ENCODE measurements at places on chromosomes 4 and X. TPM values are rescaled to one million over a fixed set of nuclear protein-coding genes. Genes with fewer than 3 reads are reported as not detected.

HPSE gene
- total RNA-seq, result 18.4 TPM

PPEF1 gene
- total RNA-seq, result not detected

DNA sequence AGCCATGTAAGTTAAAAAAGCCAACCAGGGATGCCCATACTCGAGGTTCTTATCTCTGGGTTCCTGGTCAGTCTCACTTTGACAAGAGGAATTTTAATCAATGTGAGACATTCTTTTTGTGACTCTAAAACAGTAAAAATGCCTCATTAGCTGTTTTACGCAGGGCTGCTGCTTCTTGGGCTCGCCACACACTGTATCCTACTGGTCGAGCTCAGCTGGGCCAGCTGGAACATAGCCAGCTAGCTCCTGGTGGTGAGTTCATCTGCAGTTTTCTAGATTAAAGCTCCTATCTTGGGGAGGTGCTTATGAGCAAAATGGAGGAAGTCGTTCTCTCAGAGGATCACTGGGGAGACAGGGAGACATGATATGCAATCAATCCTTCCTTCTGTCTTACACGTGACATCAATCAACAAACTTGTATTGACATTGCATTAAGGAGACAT is 55.9 kb upstream of the LEF1 start:
- no peak for DNase-seq

GRCh38 chrX:97556359-97556758 is 672.7 kb downstream of the RPA4 start:
- DNase-seq, result no peak

DNA sequence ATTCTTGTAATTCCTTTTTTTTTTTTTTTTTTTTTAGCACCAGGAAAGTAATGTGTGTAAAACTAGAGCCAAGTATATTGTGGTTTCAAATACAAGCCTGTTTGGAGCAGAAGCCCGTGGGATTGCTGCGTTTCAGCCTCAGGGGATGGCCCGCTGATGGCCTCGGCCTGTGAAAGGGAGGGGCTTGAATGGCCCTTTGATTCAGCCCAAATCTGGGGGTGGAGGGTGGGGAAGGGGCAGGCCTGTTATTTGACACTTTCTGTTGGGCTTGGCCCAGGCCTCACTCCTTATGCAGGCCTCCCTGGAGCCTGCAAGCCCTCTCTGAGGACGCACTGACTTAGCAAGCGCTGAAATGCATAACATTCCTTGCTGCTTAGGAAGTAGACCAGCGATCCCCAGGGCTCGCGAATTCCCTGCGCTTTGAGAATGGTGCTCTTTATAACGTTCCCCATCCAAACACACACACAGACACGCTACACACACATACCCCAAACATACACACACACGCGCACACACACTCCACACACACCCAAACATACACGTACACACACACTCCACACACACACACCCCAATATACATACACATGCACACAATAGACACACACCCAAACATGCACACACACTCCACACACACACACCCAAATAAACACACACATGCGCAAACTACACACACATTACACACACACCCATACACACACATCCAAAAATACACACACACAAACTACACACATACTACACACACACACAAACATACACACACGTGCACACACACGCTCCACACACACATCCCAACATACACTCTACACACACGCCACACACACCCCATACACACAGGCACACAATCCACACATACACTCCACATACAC is 29.6 kb downstream of the TLR10 start:
- no peak for DNase-seq

- DNase-seq, result peak; percentile 47
Measured at GRCh38 chrX:43559644-43560043, 96.5 kb upstream of the MAOA start.

MTNR1A gene
- not detected for total RNA-seq

GRCh38 chrX:45591650-45592049 is 391.0 kb upstream of the DIPK2B start:
- DNase-seq, result no peak

GRCh38 chr4:72208421-72209075 is 176.7 kb downstream of the NPFFR2 start:
- DNase-seq, result no peak

GRCh38 chrX:151736685-151737084 is 2.1 kb downstream of the CNGA2 start:
- no peak for DNase-seq

DNA sequence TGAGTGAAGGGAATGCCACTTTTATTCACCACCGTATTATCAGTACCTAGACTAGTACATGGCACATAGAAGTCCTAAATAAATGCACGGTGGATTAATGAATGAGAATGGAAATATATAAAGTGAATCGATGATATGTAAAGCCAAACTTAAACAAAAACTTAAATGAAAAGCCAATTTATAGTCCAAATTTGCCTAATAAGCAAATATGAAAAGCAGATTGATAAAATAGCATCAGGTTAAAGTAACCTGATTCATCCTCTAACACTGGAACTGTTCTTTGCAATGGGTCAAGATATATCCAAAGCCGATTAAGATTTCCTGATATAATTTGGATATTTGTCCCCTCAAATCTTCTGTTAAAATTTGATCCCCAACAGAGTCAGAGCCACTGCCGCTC is 66.9 kb upstream of the MAGEB10 start:
- DNase-seq, result no peak

- DNase-seq, result no peak
Measured at GRCh38 chrX:4671344-4671743, 957.9 kb upstream of the PRKX start.

- no peak for DNase-seq
Measured at GRCh38 chrX:44401151-44401550, 57.7 kb upstream of the EFHC2 start.

BST1 gene
- 0.70 TPM for total RNA-seq

GRCh38 chr4:95165926-95166524 is 382.7 kb downstream of the UNC5C start:
- DNase-seq, result no peak

FGG gene
- not detected for total RNA-seq

DNA sequence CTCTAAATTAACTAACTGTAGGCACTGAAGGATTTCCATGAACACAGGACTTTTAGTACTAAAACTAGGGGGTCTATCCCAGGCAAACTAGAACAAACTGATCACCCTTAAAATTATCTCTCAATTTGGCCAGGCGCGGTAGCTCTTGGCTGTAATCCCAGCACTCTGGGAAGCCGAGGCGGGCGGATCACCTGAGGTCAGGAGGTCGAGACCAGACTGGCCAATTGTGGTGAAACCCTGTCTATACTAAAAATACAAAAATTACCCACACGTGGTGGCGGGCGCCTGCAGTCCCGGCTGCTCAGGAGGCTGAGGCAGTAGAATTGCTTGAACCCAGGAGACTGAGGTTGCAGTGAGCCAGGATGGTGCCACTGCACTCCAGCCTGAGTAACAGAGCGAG is 436.6 kb downstream of the RPA4 start:
- no peak for DNase-seq

DNA sequence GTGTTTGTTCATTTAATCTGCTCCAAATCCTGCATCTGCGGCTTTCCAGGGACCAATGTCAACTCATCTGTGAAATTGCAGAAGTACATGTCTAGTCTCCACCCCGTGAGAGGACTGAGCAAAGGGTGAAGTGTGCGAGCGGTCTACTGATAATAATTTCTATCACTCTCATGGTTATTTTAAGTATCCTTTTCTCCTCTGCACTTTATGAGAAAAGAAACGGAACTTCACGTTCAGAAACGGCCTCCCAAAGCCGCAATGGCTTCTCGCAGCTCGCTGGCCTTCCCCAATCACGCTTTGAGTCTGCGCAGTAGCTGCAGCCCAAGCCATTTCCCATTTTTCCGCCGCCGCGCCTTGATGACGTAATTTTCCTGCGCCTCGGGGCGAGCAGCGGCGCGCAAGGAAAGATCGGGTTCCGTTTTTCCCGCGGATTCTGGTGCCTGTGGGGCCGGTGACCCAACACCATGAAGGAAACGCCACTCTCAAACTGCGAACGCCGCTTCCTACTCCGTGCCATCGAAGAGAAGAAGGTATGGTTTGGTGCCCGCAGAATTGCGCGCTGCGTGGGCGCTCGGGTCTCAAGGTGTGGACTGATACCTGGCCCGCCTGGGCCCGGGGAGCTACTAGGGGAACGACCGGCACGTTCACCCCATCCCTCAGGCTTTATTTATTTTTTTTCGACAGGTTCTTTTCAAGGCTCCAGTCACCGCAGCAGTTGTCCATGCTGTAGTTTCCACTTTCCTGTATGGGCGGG is at the start of gene EXOSC9:
Gene EXOSC9, plus strand, starts transcription at position 363 of the 754 bp plus-strand sequence. Its CDS starts 102 bp downstream, at position 465.
- DNase-seq, result peak; percentile 95

- DNase-seq, result no peak
Measured at GRCh38 chrX:148728901-148729300, 228.5 kb downstream of the AFF2 start.

DNA sequence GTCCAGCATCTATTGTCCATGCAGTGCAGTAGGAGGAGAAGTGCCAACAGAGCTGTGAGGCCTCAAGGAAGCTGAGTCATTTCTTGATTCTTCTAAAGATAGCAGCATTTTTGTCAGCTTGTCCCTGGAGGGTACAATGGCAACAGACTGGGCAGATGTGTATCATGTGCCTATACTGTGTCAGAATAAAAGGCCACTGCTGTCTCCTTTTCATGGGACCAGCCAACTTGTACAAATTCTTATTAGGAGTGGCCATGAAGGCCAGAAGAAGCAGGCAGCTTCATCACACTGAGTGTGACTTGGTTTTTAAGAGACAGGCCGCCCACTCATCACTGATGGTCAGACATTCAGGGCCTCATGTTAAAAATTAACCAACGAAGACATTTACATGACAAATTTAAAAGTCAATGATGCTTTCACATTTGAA is 185.0 kb upstream of the FAM241A start:
- DNase-seq, result no peak

DNA sequence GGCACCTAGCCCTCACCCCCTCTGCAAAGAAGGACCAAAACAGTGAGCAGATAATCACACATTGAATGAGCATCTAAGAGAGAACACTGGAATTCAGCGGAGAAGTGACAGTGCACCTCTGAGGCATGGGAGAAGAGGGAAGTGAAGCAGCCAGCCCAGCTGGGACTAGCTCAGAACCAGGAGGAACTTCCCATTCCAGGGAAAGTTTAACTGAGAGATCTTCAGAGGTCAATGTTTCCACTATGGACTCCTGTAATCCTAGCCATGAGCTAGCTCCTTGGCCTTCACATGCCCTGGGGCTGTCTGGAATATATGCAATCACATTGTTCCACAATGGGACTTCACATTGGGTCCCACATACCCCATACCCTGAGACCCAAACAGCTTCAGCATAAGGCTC is 24.4 kb downstream of the TLR6 start:
- no peak for DNase-seq

MBNL3 gene
- 23.2 TPM for total RNA-seq

DNA sequence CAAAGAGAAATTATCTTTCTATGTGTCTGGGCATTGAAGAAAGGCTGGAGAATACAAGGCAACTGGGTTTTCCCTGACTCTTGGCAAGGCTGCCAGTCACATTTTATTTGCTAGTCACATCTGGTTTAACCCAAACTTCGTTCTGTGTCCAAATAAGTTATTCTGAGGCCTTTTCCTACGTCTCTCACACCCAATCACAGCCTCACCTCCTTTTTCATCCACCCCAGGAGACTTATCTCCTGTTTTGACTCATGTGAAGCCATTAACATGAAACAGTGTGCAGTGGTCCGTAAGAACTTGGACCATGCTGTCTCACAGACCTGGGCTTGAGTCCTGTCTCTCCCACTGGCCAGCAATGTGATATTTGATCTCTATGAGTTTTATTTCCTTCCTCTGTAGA is 59.3 kb downstream of the CNGA2 start:
- DNase-seq, result no peak

DNA sequence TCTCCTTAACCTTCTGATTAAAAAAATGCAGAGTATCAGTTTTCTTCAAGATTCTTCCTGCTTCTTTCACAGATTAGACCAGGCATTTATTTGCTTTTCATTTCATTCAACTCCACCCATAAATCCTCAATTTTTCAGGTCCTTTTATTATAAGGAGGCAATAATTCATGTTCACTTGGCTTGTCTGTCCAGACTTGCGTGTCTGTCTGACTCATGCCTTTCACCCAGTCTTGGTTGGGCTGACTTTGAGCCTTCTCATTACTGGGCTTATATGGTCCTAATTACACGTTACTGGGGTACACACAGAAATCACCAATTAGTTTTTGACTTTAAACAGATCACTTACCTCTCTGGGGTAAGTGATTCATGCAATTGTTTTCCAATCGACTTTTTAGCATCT is 48.8 kb upstream of the GALNT7 start:
- no peak for DNase-seq

- DNase-seq, result no peak
Measured at GRCh38 chr4:176545872-176546271, 226.1 kb downstream of the SPCS3 start.

HTR2C gene
- total RNA-seq, result not detected

STK26 gene
- total RNA-seq, result 39.5 TPM

SASH3 gene
- total RNA-seq, result 248 TPM

DNA sequence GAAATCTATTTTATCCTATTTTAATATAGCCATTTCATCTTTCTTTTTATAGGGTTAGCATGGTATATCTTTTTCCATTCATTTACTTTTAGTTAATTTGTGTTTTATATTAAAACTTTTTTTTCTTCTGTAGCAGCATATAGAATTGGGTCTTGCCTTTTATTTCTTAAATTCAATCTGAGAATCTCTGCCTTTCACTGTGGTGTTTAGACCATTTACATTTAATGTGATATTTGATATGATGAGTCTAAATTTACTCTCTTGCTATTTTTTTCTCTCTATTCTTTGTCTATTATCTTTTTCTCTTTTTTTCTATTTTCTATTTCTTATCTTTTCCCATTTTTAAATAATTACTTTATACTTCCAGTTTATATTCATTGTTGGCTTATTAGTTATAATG is 105.4 kb upstream of the HAND2 start:
- no peak for DNase-seq

Measured in activated CD8-positive, alpha-beta memory T cell treated with anti-CD3 and anti-CD28 coated beads, Interleukin-2, amount 10 ng/mL, durations not matched to agents 7 days and 5 days (primary cell).